ENCODE measurements at places on chromosomes 16 and 17.

- no peak for DNase-seq
Observed at GRCh38 chr16:75550211-75550662, 5.8 kb downstream of the TMEM231 start.

DNA sequence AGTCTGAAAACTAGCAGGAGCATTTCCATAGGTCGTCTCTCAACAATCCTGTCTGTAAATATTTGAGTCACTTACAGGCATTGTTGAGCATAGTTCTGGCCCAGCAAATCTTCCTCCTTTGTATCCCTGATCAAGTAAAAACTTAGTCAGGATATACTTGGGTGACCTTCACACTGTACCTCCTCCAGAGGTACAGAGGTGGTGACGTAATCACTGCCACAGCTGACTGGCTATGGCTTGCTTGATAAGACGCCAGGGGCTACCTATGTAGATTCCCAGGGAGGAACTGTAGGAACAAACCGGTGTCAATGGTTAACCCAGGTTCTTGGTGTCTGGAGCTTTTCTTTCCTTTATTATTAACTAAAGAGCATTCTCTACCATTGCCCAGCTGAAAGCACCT is at the start of gene KCNJ16:
TSS of gene KCNJ16 (plus strand) at position 270 of the 400 bp plus-strand sequence. CDS start 56,863 bp downstream, outside the sequence.
- peak; percentile 61 for DNase-seq

- no peak for DNase-seq
Observed at GRCh38 chr17:48642843-48643696, 16.9 kb upstream of the HOXB9 start.

DNA sequence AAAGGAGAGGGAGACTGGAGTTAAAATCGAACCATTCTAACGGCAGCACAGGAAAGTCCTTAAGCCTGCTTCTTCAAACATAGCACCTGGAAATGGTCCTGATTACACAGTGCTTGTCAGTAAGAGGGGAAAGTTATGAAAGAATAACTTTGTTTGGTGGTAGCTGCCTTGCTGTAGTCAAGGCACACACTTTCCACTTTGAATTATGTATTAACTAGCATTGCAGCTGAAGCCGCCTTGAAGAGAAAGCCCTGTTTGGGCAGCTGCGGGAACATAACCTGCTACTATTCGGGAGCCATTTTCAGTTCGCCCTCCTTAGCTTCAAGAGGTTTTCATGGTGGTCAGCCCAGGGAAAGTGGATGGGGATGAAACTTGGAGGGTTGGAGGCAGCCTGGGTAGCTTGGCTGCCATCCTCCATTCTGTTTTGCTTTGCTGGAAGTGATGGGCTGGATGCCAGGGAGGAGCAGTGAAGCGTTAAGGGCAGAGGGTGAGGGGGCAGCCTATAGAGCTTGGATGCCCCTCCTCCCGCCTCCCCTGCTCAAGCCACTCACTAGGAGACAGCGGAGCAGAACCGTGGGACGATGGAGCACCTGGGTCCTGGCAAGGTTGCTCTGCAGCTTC is 5.3 kb upstream of the HAS3 start:
- no peak for DNase-seq

- no peak for DNase-seq
Observed at GRCh38 chr16:75758215-75758614, 31.9 kb upstream of the CPHXL start.

DNA sequence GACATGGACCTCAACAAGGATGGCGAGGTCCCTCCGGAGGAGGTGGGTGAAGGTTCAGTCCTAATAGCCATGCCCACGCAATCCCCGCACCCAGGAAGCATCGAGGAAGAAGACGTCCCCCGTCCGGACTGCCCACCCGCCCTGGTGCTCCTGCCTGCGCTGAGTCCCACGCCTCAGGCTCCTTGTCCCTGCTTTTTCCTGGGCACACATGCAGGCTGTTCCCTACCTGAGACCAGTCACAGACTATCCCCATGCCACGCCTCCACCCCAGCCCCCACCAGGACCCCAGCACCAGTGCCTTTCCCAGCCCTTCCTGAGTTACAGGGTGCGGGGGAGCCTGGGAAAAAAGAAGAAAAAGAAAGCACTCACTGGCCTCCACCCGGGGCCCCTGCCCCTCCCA is 9.0 kb downstream of the FKBP10 start:
- DNase-seq = no peak

DNA sequence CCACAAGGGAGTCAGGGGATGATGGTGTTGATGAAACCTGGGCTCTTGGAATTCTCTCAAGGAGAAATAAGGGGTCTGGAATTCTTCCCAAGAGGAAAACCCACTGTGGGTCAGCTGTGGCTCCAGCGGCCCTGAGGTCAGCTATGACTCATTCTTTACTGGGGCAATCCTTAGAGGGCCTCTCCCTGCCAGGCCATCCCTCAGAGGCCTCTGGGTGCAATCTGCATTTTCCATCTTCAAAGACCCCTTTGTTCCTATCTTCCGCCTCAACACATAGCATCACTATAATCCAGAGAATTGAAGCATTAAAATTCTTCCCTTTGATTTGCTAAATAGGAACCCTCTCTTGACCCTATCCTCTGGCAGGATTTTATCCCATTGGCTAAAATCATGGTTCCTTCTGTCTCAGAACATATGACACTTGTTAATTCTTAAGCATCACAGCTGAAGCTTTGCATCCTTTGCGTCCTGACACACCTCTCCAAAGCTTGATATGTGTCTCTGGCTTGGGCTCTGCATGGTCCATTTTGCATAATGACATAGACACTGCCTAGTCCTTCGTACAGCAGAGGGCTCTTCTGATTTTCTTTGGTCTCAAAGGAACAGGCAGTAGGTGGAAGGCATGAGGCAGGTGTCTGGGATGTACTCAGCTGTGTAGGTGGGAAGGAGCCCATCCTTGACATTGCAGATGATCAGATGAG is 4.4 kb upstream of the KRT37 start:
- no peak for DNase-seq

GRCh38 chr17:68431661-68432071 is 25.6 kb downstream of the WIPI1 start:
- DNase-seq = no peak

DNA sequence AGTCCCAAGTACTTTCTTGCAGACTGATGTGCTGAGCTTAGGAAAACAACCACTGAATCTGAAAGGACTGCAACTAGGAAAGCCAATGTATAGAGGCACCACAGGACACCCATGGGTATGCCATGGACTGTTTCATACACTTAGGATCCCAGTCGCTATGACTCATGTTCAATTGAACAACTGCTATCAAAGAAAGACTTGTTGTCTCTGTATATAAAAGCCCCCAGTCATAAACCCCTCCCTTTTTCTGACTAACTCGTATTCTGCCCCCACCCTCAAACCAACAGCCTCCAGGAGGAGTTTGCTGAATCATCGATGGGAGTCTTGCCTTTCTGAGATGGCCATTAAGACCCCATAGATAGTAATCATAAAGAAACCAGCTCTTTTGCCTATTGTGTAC is 205.4 kb downstream of the ANKFN1 start:
- no peak for DNase-seq

- DNase-seq = no peak
Observed at GRCh38 chr17:29042679-29043538, at the start of gene PIPOX. Gene PIPOX (plus strand): TSS chr17:29043141. CDS start chr17:29043226, 85 bp downstream.

DNA sequence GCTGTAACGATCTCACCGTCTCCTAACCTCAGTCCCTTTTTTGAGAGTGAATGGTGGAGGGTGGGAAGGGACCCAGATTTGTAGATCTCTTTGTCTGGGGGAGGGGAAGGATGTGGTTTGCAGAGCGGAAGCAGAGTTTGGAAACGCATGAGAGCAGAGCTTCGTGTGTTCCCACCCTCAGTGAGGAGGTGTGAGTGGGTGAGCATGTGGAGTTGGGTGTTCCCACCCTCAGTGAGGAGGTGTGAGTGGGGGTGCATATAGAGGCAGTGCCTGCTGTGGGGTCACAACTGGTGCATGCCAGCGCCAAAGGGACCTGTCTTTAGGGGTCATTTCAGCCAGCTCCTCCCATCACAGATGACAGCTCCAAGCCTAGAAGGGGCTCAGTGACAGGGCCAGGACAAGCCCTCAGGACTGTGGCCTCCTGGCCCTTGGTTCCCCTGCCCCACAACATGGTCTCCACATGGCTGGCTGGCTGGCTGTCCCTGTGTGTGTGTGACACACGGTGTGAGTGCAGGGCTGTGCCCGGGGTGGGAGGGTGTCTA is 1.8 kb upstream of the CISD3 start:
- no peak for DNase-seq

- peak; percentile 39 for DNase-seq
Observed at GRCh38 chr17:73232587-73233373, 28.9 kb downstream of the CPSF4L start.

DNA sequence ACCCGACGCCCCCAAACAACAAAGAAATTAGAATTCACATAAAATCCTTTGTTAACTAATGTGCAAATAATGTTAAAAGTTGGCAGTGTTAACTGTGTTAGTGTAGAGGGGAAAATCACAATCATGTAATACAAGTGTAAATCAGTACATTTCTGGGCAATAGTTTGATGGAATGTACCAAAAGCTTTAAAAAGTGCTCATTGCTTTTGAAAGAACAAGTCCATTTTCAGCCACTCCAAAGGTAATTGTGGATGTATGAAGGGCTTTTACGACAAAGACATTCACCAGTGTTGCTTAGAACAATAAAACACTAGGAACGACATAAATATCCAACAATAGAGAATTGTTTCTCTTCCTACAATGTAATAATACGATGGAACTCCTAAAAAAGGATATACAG is 9.1 kb downstream of the GLOD4 start:
- DNase-seq = no peak

GRCh38 chr17:70919241-70919640 is 749.9 kb downstream of the KCNJ2 start:
- no peak for DNase-seq

DNA sequence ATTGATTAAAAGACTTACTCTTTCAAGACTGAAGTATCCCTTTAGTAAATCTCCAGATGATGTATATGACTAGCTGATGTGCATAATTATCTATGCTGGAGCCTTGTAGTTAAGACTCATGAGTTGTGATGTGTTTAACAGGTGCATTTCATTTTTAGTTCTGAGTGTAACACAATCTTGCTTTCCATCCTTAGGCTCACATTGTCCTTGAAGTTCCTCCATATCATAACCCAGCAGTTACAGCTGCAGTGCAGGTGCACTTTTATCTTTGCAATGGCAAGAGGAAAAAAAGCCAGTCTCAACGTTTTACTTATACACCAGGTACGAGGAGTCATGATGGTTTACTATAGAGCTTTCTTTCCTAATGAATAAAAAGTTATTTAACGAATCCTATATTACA is 52.9 kb downstream of the ESRP2 start:
- DNase-seq = no peak

DNA sequence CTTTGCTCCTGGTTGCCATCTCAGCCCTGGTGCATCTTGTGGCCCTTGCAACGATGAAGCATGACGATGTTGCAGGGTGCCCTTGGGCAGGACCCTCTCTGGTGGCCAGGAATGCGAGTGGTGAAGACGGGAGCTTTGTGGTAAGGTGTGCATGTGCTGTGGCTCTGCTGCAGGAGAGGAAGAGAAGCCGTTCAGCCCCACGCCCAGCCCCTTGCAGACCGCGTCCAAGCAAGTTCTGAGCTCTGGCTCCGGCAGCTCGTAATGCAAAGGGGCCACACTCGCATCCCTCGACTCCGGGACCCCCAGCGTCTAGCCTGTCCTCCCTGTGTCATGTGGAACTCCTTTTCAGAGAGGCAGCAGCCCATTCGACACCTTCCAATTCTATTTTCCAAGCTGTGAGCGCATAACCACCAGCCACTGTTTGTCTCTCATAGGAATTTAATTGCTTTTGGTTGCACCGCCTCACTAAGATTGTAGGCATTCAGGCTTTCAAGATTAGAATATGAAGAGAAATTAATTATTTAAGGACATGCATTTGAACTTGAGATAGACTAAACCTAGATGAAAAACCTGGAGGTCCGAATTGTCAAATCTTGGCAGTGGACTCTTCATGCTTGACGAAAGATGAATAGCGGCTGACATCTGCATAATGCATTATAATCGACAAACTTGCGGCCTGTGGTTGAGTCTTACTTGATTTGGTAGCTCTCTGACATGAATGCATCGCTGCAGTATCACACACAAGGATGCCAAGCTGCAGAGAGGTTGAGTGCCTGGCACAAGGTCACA is 21.1 kb upstream of the KCNG4 start:
- no peak for DNase-seq

- DNase-seq = no peak
Observed at GRCh38 chr17:77684803-77685798, 273.4 kb upstream of the TNRC6C start.

GRCh38 chr16:24773771-24774427 is 44.4 kb downstream of the TNRC6A start:
- DNase-seq = no peak

- no peak for DNase-seq
Observed at GRCh38 chr16:9114112-9114511, 22.7 kb downstream of the HAPSTR1 start.

DNA sequence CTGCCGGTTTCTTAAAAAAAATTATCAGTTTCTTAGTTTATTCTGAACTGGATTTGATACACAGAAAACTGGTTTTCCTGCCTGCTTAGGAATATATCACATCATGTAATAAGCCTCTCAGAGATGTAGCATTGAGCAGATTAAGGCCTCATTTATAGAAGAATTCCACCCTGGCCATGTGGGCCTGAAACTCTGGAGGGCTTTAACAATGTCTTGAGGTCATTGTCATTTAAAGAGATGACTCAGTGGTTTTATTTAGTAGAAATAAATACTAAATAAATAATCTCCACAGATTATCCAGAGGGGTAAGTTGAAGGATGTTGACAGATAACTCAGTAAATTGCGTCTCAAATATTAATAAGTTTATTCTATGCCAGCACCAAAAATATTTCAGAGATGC is 56.9 kb downstream of the PRKCA start:
- no peak for DNase-seq

GRCh38 chr16:72590151-72590937 is 418.4 kb upstream of the PMFBP1 start:
- DNase-seq = no peak

GRCh38 chr16:84460406-84461028 is 43.9 kb downstream of the MEAK7 start:
- DNase-seq = no peak

- no peak for DNase-seq
Observed at GRCh38 chr16:8199390-8199789, 390.9 kb downstream of the TMEM114 start.

DNA sequence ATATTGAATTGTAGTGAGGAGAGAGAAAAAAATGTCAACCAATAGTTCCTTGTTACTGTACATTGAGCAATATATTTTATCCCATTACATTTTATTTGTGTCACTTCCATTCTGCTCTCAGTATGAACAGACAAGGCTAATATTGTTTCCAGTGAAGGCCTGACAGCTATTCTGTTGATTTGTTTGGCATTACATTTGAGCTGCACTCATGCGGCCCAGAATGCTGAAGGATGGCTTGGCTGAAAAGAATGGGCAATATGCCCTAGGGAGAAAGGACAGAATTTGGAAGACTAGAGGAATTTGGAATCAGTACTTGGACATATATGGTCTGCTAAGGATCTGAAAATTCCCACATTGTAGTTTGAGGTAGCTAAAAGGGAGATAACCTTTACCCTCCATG is 1294.4 kb downstream of the CDH8 start:
- no peak for DNase-seq

DNA sequence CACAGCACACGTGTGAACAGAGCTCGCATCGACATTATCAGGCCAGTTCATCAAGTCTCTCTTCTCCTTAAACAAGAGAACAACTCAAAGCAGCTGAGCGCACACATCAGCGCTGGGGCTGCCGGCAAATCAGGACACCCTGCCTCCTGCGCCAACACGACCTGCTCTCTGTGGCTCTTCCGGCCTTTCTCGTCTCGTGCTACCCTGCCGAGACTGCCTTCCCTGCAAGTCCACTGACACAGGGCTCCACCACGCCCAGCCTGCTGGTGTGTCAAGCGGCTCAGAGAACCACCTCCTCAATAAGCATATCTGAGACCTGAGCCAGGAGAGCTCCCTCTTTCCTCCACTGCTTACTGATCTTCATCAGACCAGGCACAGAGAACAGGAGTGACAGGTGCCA is 96.9 kb downstream of the ZNF778 start:
- no peak for DNase-seq

- no peak for DNase-seq
Observed at GRCh38 chr17:32875230-32875917, 1.6 kb downstream of the MYO1D start.
